A549 (cell line): ENCODE measurements at places on chromosomes 5 and 9.
A peak's percentile ranks its signal among the peaks of the same experiment; 100 is the strongest.

- DNase-seq: peak; percentile 18
These were observed 45.5 kb downstream of the IARS1 start for GRCh38 chr9:92247981-92248380.

DNA sequence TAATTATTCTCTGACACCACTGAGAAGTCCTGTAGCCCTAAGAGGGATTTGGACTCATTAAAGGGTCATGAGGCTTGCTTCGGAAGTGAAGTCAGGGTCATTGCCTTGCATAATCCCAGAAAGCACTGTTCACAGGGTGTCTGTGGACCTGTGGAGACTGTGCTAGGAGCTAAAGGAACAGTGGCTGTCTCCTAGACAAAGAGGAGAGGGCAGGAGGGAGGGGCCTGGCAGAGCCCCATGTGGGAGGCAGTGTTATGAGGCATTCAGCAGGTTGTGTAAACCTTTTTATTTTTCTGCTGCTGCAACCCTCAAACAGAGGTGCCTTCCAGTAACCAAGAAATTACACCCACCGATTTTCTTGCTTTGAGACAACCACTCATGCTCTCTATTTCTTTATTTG lies 3.3 kb downstream of the TMEM174 start:
- no peak for DNase-seq

DNA sequence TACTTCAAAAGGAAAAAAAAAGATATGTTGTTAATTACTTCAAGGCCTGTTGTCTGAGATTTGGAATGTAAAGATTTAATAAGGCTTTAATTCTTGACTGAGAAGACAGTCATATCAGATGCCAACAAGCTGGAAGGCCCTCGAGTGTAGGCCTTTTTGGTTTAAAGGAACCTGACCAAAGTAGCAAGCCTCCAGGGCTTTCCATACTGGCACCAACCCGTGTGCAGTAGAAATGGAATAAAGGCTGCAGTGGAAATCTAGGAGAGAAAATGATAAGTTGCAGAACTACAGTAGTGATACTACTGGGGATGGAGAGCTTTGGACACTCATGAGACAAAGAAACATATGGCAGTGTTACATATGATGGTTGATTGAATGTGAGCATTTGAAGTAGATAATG lies 358.0 kb downstream of the TAF11L14 start:
- no peak for DNase-seq

DNA sequence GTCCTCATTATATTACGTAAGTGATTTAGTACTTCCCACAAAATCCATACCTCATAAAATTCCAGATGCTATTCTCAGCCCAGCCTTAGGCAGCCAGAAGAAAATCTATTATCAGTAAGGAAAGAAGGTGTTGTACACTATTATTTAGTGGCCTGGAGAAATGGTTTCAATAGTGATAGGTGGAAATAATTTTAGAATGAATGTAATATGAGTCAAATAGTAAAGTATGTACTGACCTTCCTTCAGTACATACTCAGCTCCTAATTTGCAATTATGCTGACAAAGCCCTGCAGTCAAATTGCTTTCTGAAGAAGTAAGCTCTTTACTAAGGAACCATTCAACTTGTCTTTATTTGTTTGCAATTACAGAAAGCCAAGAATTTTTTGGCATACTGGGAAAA lies 409.2 kb downstream of the HTR1A start:
- DNase-seq: no peak

DNA sequence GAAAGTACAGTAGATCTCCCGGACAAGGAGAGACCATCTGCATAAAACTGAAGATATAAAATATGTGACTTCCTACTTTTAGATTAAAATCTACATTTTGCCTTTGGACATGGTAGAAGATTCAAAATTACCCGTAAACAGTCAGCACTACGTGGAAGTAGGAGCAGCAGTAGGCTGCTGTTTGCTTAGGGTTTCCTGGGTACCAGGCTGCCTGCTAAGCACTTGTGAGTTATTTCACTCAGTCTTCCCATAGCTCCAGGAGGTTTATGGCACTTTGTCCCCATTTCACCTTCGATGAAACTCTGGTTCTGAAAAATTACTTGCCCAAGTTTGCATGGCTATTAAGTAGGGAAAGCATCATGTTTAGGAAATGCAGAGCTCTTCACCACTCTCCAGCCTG lies 92.6 kb downstream of the STK32A start:
- no peak for DNase-seq

- DNase-seq: peak; percentile 21
These were observed 31.6 kb downstream of the LMNB1 start for GRCh38 chr5:126808521-126808988.

DNA sequence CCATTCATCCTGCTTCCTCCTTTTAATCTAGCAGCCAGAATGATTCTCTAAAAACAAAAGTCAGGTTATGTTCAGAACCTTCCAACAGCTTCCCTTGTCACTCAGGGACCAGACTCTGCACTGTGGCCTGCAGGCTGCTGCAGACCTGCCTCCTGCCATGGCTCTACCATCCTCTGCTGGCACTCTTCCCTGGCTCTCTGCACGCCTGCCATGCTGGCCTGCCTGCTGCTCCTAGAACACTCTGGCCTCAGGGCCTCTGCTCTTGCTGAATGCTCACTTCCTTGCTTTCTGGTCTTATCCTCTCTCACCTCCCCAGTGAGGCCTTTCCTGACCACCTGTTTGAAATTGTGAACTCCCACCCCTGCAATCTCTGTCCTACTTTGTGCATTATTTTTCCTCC lies 149.4 kb downstream of the CD180 start:
- DNase-seq: no peak

DNA sequence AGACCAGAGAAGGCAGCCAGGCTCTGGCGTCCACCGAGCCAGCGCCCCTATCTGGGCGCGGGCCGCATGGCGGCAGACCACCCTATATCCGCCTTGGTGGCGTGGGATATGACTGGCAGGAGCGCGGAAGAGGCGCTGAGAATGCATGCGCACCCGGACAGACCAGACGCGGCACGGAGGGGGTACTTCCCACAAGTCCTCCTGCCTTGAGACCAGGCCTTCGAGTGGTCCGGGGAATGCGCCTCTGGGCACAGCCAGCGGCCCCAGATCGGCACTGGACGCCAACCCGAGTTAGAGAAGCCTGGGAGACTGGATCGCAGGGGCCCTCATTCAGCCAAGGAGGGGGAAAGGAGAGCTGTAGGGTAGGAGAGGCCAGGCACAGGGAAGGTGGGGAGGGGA lies 2.5 kb upstream of the LMX1B start:
- no peak for DNase-seq

DNA sequence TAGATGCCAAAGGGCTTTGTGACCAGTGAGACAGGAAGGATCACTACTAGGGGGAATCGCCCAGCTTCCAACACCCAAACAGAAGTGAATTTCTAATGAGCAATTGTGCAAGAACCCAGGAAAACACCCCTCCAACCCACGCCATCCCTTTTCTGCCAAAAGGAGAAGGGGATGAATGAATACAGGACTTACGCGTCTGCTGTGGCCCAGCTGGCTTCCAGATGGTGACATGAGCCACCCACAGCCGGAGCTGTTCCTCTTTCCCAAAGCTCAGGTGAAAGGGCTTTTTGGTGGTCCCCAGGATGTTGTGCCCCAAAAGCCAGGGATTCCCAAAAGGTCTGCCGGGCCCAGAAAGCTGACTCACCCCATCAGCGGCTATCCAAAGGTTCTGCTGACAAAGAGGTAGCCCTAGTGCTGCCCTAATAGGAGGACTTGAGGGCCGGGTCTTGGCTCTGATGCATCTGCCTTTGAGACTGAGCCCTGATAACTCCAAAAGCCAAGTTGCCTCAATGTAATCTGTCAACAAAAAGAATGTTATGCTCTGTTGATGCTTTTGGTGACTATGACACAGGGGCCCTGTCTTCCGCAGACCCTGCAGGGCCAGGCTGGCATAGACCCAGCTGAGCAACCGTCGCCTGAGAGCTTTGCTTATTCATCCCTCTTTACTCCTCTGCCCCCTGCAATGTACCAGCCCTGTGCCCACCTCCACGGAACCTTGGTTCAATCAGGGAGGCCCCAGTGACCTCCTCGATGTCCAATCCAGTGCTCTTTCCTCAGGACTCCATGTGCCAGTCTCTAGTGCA lies 14.5 kb downstream of the GSN start:
- DNase-seq: no peak

DNA sequence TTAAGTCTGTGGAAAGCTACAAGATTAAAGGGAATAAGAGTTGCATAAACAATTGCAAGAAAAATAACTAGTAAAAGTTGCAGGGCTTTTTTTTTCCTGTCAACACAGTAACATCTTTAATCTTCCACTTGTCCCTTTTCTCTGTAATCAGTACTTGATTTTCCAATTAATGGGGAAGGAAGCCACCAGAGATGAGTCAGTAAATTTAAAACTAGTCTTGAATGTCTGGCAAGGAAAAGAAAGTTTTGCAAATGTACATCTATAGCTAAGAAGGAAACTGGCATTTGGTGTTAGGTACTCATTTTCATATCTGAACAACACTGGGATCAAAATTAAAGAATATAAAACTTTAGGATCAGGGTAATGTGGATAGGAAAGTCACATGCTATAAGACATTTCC lies 17.1 kb downstream of the DAP start:
- no peak for DNase-seq

- DNase-seq: peak; percentile 31
These were observed 566.7 kb upstream of the KLF4 start for GRCh38 chr9:108056084-108056804.

DNA sequence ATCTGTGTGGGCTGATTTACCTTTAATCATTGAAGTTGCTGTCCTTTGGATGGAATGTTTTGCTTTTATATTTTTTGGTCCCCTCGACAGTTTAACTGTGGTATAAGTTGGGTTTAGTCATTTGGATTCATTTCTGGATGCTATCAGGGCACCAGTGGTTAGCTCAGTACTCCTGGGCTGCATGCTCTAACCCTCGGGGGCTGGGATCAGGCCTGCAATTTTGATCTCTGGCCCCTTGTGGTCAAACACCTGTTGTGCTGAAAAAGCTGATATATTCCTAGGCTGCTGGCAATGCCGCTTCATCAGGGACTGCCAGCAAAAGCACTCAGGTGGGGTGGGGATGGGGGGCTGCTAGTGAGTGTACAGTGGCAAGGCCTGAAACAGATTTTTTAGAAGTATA lies 440.4 kb upstream of the RIOK2 start:
- DNase-seq: no peak

DNA sequence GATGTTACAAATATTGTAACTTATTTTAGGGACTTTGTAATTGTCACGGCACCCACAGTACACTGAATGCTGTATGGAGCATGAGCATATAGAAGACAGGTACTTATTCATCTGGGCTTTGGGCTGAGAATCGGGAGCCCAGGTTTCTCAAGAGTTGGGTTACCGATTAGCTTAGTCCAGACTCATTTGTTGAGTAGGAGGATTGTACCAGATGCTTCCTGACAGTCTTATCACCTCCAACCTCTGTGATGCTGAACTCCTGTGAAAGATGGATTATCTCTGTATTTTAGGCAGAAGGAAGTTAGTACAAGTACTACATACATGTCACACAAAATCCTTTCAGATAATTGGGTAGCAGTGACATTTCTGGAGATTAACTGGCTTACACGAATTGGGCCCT lies 79.2 kb downstream of the SV2C start:
- DNase-seq: no peak

DNA sequence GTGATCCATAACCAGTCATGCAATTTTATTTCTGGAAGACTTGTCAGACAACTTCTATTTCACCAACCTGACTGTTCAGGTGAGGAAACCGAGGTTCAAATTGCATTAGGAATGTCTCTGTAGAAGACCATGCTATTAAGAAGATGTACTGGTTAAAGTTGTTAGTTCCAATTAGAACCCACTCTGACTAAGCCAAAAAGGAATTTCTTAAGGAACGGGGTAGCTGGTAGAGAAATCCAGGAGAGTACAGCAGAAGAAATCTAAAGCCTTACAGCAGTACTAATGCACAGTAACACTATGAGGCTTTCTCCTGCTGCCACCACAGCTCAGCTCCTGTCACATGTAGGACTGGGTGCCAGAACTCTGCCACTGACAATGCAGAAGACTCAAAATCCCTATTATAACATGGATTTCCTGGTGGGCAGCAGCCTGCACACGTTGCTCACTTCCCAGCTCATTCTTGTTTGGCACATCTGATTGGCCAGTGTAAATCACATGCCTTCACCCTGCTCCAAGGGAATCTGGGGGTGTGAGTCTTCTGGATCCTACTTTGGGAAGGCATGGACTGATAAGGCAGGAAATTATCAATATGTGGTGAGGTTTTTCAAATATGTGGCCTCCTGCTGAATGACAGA lies 37.1 kb downstream of the CAST start:
- DNase-seq: no peak

GRCh38 chr9:75996726-75997125 lies 106.3 kb downstream of the PCSK5 start:
- DNase-seq: no peak

- DNase-seq: no peak
These were observed 247.7 kb downstream of the PJA2 start for GRCh38 chr5:109161914-109162683.

- DNase-seq: no peak
These were observed 207.7 kb downstream of the YTHDC2 start for GRCh38 chr5:113721171-113721570.

DNA sequence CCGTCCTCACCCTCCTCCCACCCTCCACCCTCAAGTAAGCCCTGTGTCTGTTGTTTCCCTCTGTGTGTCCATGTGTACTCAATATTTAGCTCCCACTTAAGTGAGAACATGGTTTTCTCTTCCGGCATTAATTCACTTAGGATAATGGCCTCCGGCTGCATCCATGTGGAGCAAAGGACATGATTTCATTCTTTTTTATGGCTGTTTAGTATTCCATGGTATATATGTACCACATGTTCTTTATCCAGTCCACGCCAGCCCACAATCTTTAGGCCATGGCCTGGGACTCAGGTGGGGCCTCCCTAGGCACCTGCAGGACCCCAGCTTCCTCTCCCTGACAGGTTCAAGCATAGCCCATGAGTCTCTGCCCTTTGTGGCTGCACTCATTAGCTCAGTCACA lies 22.9 kb downstream of the UNC5A start:
- DNase-seq: no peak

GRCh38 chr5:110054240-110054639 lies 364.5 kb downstream of the MAN2A1 start:
- peak; percentile 3 for DNase-seq

- no peak for DNase-seq
These were observed 143.0 kb upstream of the LHFPL2 start for GRCh38 chr5:78791501-78792100.

DNA sequence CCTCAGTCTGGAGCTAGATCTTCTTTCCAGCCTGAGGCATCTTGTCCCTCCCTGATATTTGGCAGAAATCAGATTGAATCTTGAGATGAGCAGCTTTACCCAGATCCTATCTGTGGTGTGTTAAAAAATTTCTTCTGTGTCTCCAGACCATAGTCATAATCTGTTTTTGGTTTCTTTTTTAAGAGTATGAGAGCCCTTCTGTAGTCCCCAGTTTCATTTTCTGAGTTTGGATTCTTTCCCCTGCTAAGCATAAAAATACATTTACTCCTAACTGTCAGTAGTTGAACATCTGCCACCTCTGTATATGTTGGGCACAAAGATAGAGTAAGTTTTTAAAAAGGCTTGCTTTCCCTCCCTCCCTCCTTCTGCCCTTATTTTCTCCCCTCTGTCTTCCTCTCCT lies 137.7 kb downstream of the CNTLN start:
- no peak for DNase-seq

DNA sequence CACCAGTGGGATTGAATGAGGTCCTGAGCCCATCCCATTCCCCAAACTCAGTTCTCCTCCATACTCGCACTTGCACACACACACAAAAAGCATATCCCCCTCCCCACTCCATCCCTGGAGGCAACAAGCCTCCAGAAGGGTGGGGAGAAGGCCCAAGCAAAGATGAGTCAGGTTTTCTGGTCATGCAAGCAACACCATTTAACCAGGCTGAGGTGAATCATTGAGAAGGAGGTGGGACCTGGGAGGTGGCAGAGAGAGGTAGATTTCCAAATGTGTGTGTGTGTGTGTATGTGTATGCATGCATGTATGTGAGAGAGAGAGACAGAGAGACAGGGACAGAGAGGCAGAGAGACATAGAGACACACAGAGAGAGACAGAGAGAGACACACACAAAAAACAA lies 185.2 kb upstream of the TRIM32 start:
- DNase-seq: peak; percentile 66
